Sigmoid colon (tissue), 7 donors: ENCODE measurements at places on chromosomes 7 and 10. TPM values are rescaled to one million over a fixed set of nuclear protein-coding genes. Genes with fewer than 3 reads are reported as not detected.

The NPSR1 gene
- total RNA-seq, result not detected

The NSMCE4A gene
- 130 TPM for total RNA-seq

The LRMDA gene
- total RNA-seq, result 5.7 TPM

DNA sequence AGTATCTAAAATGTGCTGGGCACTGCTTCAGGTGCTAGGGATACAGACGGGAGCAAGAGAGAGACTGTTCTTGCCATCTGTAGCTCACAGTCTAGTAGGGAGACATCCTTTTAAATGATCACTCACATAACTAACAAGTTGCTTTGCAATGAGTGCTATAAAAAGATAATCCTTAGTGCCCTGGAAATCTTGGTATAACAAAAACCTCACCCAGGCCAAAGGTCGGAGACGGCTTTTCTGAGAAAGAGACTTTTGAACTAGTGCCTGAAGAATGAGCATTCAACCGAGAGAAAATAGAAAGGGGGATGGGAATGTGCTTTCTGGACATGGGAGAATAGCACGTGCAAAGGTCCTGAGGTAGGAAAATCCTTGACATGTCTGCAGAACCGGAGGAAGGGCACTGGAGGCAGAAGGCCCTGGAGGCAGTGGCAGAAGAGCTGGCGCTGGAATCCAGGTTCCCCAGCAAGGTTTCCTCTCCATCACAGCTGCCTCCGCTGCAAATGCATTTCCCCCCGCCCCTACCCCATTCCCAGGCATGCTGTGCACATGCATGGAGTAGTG, 89.4 kb downstream of the COL13A1 start:
- no peak overlapping the region for H3K27ac ChIP-seq
- H3K36me3 ChIP-seq, result no peaks in the 10 kb centered on the region
- no peak overlapping the region for H3K4me3 ChIP-seq
- no peaks in the 10 kb centered on the region for H3K4me1 ChIP-seq
- no peaks in the 10 kb centered on the region for H3K27me3 ChIP-seq

The URGCP gene
- 32.7 TPM for total RNA-seq

- no peak overlapping the region for H3K4me3 ChIP-seq
- no peaks in the 10 kb centered on the region for H3K36me3 ChIP-seq
- DNase-seq, result no peak
- H3K4me1 ChIP-seq, result peaks cover 42% of the 10 kb centered on the region
- no peak overlapping the region for H3K27ac ChIP-seq
- H3K27me3 ChIP-seq, result no peaks in the 10 kb centered on the region
Measured at GRCh38 chr7:131371411-131371810, 43.7 kb downstream of the MKLN1 start.

The TSPAN12 gene
- total RNA-seq, result 44.6 TPM

The HOXA3 gene
- total RNA-seq, result 14.3 TPM

- DNase-seq, result no peak
- no peak overlapping the region for H3K27ac ChIP-seq
- H3K36me3 ChIP-seq, result no peaks in the 10 kb centered on the region
- H3K27me3 ChIP-seq, result no peaks in the 10 kb centered on the region
Measured at GRCh38 chr7:92820191-92820590, 16.2 kb downstream of the CDK6 start.

The ADAM12 gene
- total RNA-seq, result 0.14 TPM

GRCh38 chr7:17931069-17931468, 9.2 kb downstream of the SNX13 start:
- H3K27ac ChIP-seq, result no peak overlapping the region
- no peak for DNase-seq
- H3K36me3 ChIP-seq, result no peaks in the 10 kb centered on the region
- no peak overlapping the region for H3K4me3 ChIP-seq
- H3K4me1 ChIP-seq, result peaks cover 24% of the 10 kb centered on the region

GRCh38 chr7:94941844-94942632, 34.6 kb downstream of the PPP1R9A start:
- no peak overlapping the region for H3K4me3 ChIP-seq
- no peaks in the 10 kb centered on the region for H3K27me3 ChIP-seq
- no peak overlapping the region for H3K27ac ChIP-seq

The MMD2 gene
- total RNA-seq, result not detected

DNA sequence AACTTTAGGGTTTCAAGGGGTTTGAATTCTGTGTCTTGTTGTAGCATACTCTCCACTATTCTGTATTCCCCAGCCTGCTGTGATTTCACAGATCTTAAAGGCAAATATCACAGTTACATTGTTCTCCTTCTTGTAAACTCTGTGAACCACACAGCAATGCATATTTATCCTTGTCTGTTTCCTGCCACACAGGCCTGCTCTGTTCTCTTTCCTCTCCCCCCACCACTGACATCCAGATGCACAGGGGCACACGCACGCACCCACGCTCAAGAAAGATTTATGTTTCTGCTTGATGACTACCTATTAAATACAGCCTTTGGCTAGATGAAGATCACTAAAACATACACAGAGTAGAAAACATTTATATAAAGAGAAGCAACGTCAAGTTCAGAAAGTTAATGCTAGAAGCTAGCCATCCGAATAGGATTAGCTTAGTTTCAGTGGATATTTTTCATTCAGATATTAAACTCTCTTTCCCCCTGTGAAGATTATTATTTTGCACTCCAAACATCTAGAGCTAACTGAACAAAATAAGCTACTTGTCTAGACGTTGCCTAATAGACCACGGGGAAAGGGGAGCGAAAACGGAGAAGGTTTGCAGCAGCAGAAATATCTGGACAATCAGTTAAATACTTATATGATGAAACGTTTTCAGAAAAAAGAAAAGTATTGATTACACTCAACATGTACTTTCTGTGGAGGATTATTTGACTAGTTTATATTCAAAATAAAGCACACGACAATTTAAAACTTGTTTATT, 193.1 kb upstream of the SEMA3C start:
- DNase-seq, result peak; percentile 71
- H3K27ac ChIP-seq, result peak overlapping the region; percentile 74
- H3K4me3 ChIP-seq, result no peak overlapping the region
- no peaks in the 10 kb centered on the region for H3K27me3 ChIP-seq
- peaks cover 54% of the 10 kb centered on the region for H3K4me1 ChIP-seq

The TMEM130 gene
- total RNA-seq, result 2.1 TPM

DNA sequence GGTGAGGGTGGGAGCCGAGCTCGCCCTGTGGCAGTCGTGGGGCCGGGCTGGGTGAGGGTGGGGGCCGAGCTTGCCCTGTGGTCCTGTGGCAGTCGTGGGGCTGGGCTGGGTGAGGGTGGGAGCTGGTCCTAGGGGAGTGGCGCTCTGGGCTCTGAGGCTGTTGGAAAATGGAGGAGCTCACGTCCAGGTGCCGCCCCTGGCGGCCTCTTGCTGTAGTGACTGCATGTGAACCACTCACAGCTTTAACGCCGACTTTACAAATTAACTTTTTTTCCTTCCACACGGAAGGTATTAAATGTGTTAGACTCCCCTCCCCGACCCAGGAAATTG, 312.6 kb downstream of the WDR37 start:
- no peak overlapping the region for H3K27ac ChIP-seq
- no peak overlapping the region for H3K4me3 ChIP-seq
- H3K4me1 ChIP-seq, result no peaks in the 10 kb centered on the region
- DNase-seq, result no peak
- no peaks in the 10 kb centered on the region for H3K27me3 ChIP-seq

DNA sequence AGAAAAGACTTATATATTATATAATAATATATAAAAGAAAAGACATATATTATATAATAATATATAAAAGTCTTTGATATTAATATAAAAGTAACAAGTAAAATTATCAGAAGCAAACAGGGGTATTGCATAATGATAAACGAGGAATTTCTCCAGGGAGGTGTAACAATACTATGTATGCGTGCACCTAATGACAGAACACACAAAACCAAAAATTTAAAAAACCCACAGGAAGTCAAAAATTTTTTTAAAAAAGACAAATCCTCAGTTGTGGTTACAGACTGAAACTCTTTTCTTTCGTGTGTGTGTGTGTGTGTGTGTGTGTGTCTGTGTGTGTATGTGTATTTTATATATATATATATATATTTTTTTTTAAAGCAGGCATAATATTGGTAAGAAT, 279.2 kb upstream of the DPP6 start:
- no peaks in the 10 kb centered on the region for H3K27me3 ChIP-seq
- H3K27ac ChIP-seq, result no peak overlapping the region
- H3K4me3 ChIP-seq, result no peak overlapping the region
- H3K36me3 ChIP-seq, result no peaks in the 10 kb centered on the region
- DNase-seq, result no peak

DNA sequence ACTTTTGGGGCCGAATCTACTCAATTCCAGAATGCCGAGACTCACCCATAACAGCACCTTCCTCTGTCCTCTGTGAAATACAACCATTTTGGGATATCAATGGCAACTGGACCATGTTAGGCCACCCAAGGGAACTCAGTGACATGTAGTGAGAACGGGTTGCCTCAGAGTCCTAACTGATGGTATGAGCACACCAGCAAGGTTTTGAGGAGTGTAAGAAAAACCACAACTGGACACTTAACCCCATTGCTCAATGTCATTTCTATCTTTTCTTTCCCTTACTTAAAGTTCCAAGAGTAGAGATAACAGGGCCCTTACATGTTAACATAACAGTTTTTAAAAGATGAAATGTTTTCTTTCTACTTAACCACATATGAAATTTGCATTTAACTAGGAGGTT, 67.1 kb downstream of the TNS3 start:
- H3K4me1 ChIP-seq, result no peaks in the 10 kb centered on the region
- peak overlapping the region; percentile 74 for H3K27ac ChIP-seq
- DNase-seq, result no peak
- H3K4me3 ChIP-seq, result no peak overlapping the region
- H3K27me3 ChIP-seq, result no peaks in the 10 kb centered on the region

The INA gene
- total RNA-seq, result 3.9 TPM
